Hematopoietic multipotent progenitor cell treated with erythropoietin and hydrocortisone succinate and interleukin-3 and kit ligand, for 17 days (in vitro differentiated cells): ENCODE measurements at places on chromosomes 16 and 17.

DNA sequence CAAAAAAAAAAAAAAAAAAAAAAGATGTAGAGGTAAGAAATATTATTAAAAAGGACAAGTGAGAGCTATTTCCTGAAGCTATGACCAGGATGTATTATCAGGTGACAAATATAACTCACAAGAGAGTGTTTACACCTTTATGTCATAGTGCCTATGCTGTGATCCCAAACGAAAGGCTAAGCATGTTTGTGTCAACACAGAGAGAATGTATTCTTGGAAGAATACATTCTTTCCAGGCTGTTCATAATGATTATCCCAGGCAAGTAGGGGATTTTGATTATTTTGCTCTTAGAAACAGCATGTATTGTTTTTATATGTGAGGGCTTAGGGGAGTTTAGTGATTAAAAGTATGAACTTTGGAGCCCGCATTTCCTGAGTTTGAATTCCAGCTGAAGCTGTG is 175.0 kb downstream of the SPECC1 start:
- no peak for DNase-seq

- DNase-seq = no peak
These were observed 2.5 kb upstream of the ATP6V0C start for GRCh38 chr16:2511128-2511800.

DNA sequence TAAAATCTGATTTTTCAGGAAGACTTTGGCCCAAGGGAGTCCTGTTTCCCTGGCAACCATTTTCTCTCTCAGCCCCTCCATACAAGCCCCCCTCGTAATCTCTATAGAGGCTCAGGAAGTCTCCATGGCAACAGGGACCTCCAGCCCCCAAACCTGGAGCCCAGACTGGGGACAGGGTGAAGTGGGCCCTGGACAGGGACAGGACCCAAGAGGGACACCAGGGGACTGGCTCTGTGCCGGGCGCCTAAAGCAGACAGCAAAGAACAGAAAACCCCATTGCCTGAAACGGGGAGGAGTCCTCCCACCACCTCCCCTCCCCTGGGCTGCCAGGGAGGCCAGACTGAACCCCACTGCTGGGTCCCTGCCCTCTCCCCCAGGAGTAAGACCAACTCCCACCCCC is 40.6 kb downstream of the CPNE2 start:
- DNase-seq = no peak

- no peak for DNase-seq
These were observed 26.2 kb downstream of the TEKT5 start for GRCh38 chr16:10668322-10669045.

DNA sequence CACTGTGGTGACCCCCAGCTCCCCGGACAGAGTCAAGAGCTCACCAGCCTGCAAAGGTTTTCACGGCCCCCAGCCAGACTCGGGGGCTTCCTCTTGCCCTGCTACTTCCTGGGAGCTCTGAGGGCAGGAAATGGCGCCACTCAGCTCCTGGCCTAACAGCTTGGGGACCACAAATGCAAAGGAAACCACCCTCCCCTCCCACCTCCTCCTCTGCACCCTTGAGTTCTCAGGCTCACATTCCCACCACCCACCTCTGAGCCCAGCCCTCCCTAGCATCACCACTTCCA is 375 bp upstream of the SPN start:
- DNase-seq = no peak

GRCh38 chr16:73499276-73499675 is 451.3 kb upstream of the ZFHX3 start:
- DNase-seq = no peak

DNA sequence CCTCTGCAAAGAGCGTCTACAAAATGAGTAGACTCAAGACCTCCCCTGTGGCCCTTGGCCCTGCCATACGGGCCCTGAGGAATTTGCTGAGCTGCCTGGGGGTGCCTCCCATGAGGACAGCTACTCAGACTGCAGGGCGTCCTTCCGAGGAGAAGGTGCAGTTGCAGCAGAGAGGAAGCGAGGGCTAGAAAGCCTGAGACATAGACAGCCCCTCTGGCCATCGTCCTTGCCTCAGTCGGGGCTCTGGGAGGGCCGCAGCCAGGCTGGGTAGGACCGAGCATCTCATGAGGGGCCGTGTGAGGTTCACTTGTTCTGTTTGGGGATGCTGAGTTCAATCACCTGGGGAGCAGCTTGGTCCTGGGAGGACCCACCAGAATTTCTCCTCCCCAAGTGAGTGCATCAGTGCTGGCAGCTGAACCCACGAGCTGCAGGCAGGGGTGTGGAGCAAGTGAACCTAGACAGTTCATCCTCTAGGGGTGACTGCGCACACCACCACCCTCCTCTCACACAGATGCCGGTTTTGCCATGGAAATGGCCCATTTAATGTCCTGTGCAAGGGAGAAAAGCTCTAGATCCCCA is 20.3 kb downstream of the RAB11FIP4 start:
- no peak for DNase-seq

GRCh38 chr16:12456355-12456754 is 347.3 kb downstream of the CPPED1 start:
- no peak for DNase-seq

- DNase-seq = no peak
These were observed 69.9 kb downstream of the AKAP1 start for GRCh38 chr17:57154921-57155320.

- no peak for DNase-seq
These were observed 9.7 kb upstream of the RSKR start for GRCh38 chr17:28623696-28624095.

DNA sequence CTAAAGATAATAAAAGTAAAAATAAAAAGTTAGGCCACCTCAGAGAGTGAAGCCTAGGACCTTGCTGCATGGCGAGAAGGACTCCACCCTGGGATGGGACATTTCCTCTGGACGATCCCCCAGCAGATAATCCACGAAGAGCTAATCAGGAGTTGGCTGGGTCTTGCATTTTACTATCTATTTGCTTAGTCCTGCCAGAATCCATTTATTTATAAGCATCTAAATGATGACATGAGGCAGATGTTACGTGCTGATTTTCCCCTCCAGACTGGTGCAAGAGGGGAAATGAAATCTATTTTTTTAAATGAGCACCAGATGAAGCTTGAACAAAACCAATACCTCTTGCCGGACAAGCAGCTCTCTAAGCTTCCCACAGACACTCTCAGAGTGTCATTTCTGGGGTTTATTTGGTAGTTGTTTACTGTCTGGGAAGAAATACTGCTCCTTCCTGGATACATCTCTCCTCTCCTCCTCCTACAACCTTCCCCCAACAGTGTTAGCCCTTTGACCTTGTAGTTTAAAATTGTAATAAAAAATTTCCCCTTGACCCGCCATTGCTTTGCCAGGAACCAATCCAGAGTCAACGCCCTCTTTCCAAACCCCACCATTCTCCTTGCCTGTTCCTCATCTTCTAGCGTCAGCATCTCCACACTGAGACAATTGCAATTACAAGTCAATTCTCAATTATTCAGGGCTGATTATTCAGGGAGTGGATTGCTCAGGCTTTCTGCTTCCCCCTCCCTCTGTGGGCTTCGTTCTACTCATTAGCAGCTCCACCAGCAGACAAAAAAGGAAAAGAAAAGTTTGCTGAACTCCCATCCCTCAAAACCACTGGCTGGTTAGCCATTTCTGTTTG is 63.0 kb downstream of the GSG1L start:
- no peak for DNase-seq

GRCh38 chr16:49019081-49019633 is 262.5 kb downstream of the CBLN1 start:
- no peak for DNase-seq

GRCh38 chr17:28046034-28046825 is 3.8 kb downstream of the NLK start:
- no peak for DNase-seq

GRCh38 chr17:33696102-33696501 is 403.0 kb upstream of the ASIC2 start:
- DNase-seq = no peak
